Tibial artery (tissue), 4 donors: ENCODE measurements at places on chromosomes 6 and 20.

DNA sequence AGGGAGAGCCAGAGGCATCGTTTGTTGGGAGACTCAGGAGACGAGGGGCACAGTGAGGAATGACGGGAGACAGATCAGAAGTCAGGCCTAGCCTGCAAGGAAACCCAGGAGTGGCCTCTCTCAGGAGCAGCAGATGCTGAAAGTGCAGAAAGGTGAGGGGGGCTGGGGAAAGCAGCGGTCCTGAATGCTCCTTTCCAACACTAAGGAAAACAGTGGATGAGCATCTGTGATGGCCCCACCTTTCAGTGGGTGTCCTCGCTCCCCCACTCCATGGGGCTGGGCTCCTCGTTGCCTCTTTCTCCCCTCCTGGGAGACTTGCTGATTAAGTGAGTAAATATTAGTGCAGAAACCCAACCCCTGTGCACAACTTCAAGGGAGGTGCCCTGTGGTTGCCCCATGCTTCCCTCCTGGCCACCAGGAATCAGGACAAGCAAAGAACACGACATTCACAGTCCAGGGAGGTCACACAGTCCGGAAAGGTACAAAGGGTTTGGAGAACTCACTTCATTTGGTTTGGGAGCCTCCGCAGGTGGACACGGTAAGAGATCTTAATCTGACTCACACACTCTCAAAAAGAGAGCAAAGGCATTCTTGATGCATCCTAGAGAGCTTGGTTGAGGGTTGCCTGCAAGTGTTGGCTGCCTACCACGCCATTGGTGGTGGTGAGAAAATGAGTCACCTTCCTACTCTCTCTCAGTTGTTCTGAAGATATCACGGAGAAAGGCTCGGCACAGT, 9.7 kb upstream of the BPIFB1 start:
- no peak for DNase-seq

- DNase-seq, result no peak
These were observed 2.0 kb downstream of the TREM2 start for GRCh38 chr6:41160933-41161332.

- DNase-seq, result no peak
These were observed 861 bp downstream of the PCMTD2 start for GRCh38 chr20:64256282-64256935.

- no peak for DNase-seq
These were observed 76.8 kb upstream of the SIRPG start for GRCh38 chr20:1734269-1734858.

- DNase-seq, result no peak
These were observed at the start of gene CDH22 for GRCh38 chr20:46308258-46309157. Gene CDH22 (minus strand): TSS chr20:46308498. CDS start chr20:46251294, 57,204 bp downstream.
